ENCODE measurements at places on chromosomes 6 and 20.

- DNase-seq, result no peak
Measured at GRCh38 chr6:159602431-159603041, 90.5 kb downstream of the SOD2 start.

DNA sequence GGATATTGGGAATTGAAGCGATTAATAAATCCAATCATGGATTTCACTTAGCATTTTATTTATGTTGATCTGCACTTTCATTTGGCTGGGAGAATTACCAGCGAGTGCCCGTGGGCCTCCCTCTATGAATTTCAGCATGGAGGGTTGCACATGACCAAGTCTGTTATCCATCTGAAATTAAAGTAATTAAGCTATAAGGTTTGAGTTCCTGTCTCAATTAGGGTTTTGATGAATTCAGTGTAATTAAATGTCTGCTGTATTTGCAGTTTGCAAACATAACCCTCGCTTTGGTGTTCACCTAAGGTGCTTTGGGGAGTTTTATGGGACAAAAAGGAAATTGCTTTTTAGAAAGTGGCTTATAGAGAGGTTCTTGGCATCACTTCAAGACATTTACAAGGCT is 169.8 kb upstream of the RIN2 start:
- DNase-seq, result no peak

DNA sequence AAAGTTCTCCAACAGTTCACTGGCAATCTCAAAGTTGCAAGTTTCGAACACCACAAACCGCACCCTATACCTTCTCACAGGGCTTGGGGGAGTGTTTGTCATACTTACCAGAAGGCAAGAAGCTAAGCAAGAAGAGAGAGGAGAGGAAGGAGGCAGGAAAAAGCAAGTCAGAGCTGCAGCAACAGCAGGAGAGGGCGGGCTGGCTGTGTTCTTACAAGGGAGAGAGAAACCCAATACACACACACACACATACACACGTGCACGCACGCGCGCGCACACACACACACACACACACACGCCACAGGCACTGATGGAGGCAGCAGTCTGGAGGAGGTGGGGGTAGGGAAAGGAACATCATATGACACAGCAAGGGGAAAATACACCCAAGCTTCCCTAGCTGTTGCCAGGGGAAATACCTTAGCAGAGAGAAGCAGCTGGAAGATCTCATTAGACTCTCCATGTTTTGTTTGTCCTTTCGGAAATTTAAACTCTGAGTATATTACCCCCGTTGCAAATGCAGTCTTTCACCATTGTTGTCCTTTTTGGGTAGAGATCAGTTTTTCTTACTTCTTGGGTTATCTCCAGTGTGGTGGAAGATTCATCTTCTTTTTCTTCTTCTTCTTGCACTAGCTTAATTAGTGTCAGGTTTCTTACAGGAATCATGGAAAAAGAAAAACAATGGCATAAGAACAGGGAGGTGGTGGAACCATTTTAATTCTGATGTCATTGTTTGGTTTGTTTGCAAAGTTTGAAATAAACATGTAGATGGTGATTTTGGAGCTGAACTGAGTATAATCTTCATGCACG is at the start of gene TXLNB:
TSS of gene TXLNB (minus strand) at position 186 of the 807 bp plus-strand sequence. CDS start 3,099 bp downstream, outside the sequence.
- DNase-seq, result peak; percentile 69

DNA sequence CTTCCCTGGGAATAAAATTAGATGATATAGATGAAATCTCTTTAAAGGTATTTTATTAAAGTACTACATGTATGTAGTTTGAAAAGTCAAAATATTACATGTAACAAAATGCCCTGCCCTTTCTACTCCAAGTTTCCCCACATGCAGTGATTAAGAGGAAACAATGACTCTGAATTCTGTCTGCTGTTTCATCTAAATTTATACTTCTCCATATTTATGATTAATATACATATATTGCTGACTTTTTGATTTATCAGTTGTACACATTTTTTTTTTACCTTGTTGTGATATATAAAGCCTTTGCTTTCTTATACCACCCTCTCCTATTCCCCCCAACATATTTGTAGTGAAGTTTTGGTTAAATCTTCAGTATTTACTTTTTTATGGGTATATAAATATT is 127.9 kb downstream of the ZFAND3 start:
- DNase-seq, result no peak

- no peak for DNase-seq
Measured at GRCh38 chr20:18702736-18703135, 110.8 kb upstream of the SCP2D1 start.

DNA sequence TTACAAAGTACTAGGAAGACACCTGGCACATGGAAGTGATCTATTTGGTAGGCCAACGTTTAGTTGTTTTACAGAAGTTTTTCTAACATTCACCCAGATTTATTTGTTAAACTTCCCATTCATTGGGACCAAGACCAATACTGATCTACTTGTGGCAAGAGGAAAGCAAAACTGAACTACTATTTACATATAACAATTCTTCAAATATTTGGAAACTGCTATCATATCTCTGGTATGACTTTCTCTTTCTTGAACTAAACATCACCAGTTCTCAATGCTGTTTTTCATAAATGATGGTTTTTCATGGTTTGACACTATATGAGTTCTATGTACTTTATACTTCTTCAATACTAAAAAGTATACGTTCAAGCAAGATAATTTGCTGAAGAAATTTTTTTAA is 189.2 kb downstream of the ASCC3 start:
- DNase-seq, result no peak

- no peak for DNase-seq
Measured at GRCh38 chr6:83354747-83355146, 76.1 kb downstream of the ME1 start.

DNA sequence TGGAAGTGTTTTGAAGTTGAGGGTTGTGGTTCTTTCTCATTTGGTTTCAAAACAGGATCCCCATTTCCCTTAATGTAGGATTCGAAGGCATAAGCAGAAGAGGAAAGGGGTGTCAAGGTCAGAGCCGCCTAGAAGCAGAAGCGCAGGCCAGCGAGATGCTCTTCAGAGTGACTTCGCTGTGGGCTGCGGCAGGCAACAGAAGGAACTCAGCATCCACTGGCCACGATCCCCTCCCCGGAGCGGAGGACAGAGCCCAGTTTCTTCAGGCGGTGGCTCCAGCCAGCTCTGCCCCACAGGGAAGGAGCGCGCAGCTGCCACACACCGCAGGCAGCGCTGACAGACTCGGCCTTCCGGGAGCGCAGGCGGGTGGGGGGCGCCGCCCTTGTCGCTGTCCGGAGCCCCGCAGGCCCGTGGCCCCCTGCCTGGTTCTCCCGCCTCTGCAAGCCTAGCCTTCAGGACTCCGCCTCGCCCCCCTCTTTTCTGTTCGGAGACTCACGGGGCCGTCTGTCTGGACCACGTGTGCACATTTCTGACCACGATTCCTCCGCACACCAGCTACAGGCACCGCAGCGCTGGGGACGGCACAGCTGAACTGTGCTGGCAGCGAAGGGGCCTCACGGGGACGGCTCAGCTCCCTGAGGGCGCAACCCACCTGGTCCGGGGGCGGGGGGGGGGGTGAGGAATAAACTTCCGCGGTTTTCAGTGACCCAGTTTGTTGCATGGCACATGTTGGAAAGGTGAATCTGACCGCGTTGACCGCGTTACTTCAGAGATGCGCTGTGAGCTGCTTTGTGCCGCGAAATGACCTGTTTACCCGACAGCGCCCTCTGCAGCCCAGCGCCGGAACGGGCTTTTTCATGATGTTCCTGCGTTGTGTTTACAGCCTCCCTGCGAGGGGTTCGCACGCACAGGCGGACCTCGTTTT is 26.1 kb downstream of the TTLL2 start:
- peak; percentile 70 for DNase-seq

- DNase-seq, result no peak
Measured at GRCh38 chr6:104771258-104771832, 88.4 kb downstream of the HACE1 start.

DNA sequence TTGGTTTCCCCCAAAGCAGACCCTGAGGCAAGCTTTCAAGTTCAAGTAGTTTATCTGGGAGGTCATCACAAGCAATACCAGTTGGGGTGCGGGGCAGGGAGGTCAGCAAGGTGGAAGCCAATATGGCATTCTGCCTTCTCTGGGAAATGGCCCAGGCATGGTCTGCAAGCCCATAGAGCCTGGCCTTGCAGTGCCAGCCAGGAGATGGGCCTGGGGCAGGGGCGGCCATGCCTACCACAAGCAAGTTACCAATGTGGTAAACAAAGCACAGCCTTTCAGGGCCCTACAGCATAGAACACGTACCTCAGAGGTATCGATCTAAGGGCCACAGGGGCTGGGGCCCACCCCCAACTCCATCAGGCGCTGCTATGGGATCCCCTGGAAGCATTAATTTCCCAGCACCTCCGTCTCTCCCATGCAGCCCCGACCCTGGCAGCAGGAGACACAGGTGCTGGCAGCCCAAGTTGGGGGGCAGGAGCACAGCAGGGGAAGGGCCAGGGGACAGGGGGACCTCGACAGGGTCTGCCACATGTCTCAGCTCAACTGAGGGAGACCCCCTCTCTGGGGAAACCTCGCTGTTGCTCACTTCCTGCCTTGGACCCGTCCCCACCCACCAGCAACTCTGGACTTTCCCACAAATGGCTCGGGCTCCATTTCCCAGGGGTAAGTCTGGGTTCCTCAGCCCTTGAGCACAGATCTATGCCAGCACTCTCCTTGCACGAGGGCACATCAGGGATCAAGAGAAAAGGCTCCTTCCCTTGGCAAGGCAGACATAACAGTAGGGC is 369.0 kb downstream of the PREX1 start:
- no peak for DNase-seq

GRCh38 chr20:20823476-20823881 is 111.0 kb upstream of the RALGAPA2 start:
- no peak for DNase-seq

DNA sequence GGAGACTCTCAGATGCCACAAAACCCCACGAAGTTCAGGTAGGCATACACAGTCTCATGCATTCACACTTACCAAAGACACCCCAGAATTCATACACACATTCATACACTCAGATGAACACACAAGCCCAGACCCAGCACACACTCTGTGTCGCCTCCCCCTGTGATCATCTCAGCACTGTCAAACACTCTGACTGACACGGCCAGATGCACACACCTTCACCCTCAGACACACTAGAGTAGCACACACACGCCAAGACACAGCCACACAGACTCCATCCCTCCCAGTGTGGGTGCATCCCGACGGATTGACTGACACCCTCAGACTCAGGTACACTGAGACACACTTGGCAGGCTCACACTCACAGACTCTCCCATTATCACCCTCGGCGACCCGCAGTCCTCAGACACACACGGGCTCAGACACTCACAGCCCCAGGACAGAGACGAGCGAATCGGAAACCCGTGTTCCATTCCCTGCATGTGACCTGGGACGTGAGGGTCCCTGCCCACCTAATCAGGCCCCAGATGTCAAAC is 872 bp upstream of the RIMS4 start:
- no peak for DNase-seq

DNA sequence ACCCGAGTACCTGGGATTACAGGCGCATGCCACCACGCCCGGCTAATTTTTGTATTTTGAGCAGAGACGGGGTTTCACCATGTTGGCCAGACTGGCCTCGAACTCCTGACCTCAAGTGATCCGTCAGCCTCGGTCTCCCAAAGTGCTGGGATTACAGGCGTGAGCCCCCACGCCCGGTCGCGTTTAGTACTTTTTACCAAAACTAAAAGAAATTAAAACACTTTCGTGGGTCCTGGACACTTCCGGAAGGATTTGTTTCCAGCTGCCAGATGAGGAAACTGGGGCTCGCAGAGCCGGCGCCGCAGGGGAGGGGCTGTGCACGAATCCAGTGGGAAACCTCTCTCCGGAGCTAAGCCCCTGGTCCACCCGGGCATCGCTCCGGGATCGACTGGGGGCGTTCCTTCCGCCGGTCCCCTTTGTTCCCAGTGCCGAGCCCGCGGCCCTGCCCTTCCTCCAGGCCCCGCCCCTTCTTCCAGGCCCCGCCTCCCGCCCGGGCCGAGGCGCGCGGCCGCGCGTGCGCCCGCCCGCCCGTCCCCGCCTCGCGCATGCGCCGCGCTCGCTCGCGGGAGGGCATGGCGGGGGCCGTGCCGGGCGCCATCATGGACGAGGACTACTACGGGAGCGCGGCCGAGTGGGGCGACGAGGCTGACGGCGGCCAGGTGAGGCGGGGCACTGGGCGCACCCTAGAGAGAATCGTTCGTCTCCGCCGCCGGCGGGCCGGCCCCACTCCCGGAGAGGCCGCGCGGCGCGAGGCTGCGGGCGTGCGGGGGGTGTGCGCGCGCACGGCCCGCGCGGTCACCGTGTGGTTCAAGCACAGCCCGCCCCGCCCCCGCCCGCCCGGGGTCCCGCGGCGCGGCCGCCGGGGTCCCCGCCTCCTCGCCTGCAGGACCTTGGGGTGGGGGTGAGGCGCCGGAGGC is at the start of gene NELFCD:
TSS of gene NELFCD (plus strand) at position 546 of the 917 bp plus-strand sequence. CDS start at position 600, 54 bp downstream.
- DNase-seq, result peak; percentile 93

GRCh38 chr6:170147056-170147787 is 143.7 kb downstream of the DLL1 start:
- DNase-seq, result no peak

- DNase-seq, result no peak
Measured at GRCh38 chr6:144816936-144817335, 531.8 kb downstream of the UTRN start.

GRCh38 chr6:88236612-88237360 is 70.6 kb upstream of the CNR1 start:
- DNase-seq, result no peak

DNA sequence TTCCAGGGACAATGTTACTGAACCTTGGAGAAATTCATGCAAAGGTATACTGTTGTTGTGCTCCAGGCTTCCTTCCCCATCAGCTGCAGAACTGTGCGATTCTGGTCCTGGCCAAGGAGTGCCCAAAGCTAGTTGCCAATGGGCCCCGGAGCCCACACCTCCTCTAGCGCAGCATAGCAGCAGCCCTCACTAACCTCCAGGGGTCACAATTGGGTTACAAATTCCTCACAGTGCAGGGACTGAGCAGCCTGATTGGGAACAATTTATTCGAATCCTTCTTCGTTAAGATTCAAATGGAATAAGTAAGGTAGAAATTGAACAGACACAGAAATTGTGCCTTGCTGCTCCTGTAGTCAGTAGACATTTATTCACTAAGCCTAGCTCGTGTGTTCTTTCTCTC is 284.9 kb downstream of the PRKN start:
- DNase-seq, result no peak

DNA sequence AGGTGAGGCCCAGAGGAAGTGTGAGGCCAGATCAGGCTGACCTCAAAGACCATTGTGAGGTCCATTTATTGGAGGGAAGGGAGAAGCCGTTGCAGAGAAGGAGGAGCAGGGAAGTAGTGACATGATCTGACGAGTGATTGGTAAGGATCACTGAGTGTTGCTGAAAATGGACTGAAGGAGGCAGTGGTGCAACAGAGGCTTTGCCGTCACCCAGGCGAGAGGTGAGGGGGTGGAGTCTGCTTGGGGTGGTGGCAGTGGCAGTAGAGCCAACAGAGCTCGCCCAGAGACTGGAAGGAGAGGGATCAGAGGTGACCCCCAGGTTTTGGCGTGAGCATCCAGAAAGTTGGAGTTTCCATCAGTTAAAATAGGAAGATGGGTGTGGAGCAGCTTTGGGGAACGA is 67.9 kb upstream of the CLDN20 start:
- no peak for DNase-seq

DNA sequence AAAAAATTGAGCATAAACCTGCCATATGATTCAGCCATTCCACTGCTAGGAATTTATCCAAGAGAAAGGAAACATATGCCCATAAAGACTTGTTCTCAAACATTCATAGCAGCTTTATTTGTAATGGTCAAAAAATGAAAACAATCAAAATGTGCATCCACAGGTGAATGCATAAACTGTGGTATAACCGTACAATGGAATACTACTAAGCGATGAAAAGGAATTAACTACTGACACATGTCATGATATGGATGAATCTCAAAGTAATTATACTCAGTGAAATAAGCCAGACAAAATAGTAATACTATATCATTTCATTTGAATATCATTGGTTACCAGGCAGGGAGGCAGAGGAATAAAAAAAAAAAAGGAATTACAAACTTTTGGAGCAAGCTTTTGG is 25.8 kb upstream of the BRPF3 start:
- no peak for DNase-seq

- DNase-seq, result no peak
Measured at GRCh38 chr6:124604719-124605118, 357.5 kb upstream of the RNF217 start.
